CD4-positive, alpha-beta T cell (primary cell): ENCODE measurements at places on chromosomes 7 and 10.

- no peak for DNase-seq
Measured at GRCh38 chr10:28188526-28188925, 114.3 kb downstream of the MPP7 start.

DNA sequence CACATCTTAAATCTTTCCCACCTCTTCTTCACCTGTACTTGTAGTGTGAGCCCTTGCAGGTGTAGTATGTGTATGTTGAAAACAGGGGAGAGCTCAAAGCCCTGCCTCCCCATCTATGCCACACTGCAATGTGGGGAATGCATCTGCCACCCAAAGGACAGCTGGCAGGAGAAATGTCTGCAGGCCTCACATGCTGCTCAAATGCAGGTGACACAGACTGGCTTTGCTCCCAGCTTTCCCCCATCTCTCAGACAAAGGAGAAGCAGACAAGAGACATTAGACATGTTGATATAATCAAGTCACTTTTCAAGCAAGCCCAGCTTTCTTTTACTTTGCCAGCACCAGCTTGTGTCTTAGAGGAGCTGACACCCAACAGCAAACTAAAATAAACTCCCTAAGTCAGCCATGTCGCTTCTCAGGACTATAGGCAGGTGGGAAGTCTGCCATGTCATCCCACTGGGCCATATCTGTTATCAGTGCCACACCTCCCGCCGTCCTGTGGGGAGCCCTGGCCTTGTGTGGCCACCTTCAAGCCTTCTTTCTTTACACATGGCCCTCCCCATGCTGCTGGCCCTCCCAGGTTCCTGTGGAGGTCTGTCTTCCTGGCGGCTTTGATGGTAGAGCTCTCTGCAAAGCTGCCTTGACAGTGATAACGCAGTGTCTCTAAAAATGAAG is 102.1 kb downstream of the CXCL12 start:
- no peak for DNase-seq

- no peak for DNase-seq
Measured at GRCh38 chr7:3730276-3730675, 429.2 kb downstream of the SDK1 start.

- no peak for DNase-seq
Measured at GRCh38 chr7:38410056-38410455, 136.6 kb upstream of the TARP start.

GRCh38 chr7:4261601-4261960 is 420.5 kb upstream of the FOXK1 start:
- no peak for DNase-seq

DNA sequence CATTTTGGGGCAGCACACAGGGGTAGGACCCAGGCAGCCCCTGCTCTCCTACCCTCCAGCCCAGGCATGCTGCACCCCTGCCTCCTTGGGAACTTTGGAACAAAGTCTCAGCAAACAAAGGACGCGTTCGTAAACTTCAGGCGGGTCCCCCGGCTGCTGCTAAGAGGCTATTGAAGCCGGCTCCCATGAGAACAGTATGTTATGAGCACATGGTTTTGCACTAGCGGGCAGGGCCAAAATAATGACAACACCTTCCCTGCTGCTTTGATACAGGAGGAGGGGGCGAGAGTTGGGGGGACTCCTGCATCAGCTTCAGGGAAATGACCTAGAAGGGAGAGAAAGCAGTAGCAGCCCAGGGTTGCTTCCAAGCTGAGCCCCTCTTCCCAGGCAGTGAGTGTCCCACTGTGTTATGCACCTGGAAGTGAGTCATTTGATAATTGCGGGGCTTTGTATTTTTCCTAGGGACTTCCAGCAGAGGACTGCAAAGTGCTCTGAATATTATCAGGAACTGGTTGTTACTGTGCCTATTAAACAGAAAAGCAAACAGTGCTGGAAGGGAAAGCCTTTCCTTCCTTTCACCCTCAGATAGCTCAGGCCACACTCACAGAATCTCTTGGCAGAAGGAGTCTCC is 6.9 kb downstream of the ITPRIP start:
- DNase-seq: no peak

DNA sequence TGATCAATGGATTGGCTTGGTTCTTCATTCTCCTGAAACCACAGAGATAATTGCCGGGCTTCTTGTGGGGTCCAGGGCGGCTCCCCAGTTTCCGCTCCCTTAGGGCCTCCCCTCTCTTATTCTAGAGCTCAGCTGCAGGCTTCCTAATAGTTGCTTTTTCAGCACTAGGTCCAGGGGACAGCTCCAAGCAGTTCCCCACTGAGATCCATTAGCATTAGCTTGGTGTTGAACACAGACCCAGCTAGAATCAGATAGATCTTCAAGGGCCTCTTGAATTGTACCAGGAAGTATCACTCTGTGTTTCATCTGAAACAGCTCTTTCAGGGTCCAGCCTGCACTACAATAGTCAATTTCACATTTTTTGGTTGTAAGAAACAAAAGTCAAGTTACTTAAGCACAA is 238.7 kb downstream of the SEC23IP start:
- no peak for DNase-seq

DNA sequence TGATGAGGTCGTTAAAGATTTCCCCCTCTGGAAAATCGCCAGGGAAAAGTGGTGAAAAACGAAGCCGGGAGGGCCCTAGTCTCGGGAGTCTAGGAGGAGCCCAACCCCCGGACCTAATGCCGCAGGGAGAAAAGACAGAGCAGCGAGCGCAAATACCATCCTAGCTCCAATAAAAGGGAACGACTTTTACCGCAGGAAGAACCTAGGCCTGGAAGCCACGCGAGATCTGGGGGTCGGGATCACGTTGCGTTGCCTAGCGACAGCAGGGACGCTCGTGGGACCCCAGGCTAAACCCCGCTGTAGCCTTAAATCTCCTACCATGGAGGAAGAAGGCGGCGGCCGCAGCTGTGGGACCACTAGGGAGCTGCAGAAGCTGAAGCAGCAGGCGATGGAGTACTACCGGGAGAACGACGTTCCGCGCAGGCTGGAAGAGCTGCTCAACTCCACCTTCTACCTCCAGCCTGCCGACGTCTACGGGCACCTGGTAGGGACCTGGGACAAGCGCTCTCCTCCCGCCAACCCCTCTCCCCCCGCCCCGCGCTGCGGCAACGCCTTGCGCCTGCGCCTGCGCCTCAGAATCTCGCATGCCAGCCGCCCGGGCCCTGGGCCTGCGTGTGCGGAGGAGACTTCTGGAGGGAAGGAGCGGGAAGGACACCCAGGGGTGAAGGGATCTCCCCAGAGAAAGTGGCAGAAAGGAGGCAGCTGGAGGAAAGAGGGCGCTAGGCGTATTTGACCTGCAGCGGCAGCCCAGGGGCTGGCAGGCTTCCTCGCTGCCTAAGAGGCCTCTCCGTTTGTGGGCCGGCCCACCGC is at the start of gene ENO4:
Gene ENO4 (plus strand): TSS at position 252 of the 810 bp plus-strand sequence. CDS start 68 bp downstream, at position 320.
- no peak for DNase-seq

- no peak for DNase-seq
Measured at GRCh38 chr10:43943119-43943817, 294.6 kb upstream of the ZNF32 start.

DNA sequence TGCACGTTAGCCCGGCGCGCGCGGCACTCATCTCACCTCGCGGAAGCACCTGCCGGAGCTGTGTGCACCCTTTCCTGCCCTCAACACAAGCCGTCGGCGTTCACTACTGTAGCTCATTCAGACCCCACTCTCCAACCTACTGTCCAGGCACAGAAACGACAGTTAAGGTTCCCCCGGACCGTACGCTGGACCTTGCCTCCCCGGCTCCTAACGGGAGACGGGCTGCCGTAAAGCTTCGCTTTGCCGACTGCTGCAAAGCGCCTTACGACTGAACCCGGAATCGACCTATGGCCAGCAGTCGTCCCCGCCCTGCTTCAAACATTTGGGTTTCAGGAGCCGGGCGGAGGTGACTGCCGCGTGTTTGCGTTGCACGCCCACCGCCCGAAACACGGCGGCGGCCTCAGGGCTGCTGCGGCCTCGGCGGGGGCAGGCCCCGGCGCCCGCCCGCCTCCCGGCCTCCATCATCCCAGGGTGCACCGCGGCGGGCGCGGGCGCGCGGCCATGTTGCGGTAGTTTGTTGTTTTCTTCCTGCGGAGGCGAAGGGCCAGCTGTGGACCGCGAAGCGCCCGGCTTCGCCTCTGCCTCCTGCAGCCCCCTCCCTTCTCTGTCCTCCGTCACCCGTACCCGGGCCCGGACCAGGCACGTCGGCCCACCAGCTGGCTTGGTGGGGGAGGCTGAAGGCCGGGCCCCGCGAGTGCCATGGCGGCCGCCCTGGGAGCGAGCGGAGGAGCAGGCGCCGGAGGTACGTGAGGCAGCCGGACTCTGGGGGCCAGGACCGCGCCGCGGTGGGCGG is at the start of gene RBM33:
Gene RBM33 (plus strand): TSS at position 484 of the 793 bp plus-strand sequence. CDS start 216 bp downstream, at position 700.
- peak; percentile 87 for DNase-seq

GRCh38 chr10:95234951-95235350 is 40.9 kb downstream of the ACSM6 start:
- no peak for DNase-seq

DNA sequence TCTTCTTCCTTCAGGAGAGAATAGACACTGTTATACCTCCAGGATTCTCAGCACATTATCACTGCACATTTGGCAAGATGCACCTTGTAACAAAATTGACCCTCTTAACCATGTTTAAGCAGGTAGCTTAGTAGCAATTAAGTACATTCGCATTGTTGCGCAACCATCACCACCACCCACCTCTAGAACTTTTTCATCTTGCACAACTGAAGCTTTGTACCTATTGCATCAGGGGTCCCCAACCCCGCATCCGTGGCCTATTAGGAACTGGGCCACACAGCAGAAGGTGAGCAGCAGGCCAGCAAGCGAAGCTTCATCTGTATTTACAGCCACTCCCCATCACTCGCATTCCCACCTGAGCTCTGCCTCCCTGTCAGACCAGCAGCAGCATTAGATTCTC is 29.9 kb upstream of the SMURF1 start:
- DNase-seq: no peak

DNA sequence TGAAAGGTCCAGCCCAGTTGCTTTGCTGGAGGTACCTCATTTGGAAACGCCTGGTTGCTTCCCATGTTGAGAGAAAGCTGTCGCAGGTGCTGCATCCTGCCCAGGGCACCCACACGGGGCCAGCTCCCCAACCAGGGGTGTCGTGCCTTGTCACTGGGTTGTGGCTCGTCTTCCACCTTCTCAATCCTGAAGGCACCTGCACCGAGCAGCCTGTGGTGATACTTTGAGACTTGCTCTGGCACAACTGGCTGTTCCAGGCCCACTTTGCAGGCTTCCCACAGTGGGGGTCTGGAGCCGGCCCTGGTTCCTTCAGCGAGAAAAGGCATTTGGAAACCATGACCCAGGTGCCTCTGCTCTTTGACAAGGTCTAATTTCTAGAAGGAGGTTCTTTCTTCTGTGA is 197.3 kb upstream of the PPP2R2D start:
- no peak for DNase-seq

- no peak for DNase-seq
Measured at GRCh38 chr7:108284349-108285002, 154.3 kb upstream of the LAMB4 start.

DNA sequence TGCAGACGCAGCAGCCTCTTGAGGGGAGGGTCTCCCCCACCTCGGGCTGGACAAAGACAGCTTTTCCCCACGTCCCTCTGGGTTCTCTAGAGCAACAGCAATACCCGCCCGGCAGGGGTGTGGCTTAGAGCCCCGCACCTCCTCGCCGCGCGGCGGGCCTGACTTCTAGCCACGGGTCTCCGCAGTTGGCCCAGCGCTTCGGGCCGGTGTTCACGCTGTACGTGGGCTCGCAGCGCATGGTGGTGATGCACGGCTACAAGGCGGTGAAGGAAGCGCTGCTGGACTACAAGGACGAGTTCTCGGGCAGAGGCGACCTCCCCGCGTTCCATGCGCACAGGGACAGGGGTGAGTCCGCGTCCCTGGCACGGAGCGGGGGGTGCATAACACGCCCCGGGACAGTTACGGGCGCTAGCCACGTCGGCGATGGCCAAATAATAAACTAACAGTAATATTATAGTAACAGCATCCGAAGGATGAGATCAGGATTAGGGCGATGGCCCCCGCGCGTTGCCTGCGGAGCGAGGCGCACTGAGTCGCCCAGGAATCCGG is 1.2 kb downstream of the CYP2E1 start:
- DNase-seq: no peak

DNA sequence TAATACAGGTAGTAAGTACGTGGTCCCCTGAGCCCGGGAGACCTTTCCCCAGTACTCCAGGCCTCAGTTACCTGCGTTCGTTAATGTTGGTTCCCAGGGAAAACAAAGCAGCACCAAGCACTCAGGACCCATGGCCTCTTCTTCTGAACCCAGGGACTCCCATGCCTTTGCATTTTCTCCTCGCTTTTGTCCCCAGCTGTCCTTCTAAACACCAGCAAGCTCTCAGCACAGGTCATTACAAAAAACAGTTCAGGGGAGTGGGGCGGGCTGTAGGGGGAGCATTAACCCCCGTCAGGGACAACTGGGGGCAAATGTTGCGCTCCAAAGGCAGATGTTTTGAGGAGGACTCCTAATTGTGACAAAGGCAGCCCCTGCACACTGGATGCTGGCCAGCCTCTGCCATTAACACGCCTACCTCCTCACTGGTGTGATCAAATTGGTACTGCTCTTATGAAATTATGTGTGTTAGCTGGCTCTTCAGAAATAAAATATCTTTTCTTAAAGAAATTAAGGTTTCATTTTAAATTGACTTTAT is 80.5 kb upstream of the LRGUK start:
- no peak for DNase-seq

GRCh38 chr10:87720665-87721064 is 61.0 kb downstream of the PAPSS2 start:
- DNase-seq: no peak

- DNase-seq: no peak
Measured at GRCh38 chr7:7651479-7651878, 10.9 kb downstream of the UMAD1 start.

- DNase-seq: no peak
Measured at GRCh38 chr7:80736371-80737125, 98.1 kb downstream of the CD36 start.

- no peak for DNase-seq
Measured at GRCh38 chr7:77982926-77983550, 184.5 kb downstream of the PHTF2 start.

- no peak for DNase-seq
Measured at GRCh38 chr10:22669163-22669711, 45.1 kb downstream of the PIP4K2A start.

DNA sequence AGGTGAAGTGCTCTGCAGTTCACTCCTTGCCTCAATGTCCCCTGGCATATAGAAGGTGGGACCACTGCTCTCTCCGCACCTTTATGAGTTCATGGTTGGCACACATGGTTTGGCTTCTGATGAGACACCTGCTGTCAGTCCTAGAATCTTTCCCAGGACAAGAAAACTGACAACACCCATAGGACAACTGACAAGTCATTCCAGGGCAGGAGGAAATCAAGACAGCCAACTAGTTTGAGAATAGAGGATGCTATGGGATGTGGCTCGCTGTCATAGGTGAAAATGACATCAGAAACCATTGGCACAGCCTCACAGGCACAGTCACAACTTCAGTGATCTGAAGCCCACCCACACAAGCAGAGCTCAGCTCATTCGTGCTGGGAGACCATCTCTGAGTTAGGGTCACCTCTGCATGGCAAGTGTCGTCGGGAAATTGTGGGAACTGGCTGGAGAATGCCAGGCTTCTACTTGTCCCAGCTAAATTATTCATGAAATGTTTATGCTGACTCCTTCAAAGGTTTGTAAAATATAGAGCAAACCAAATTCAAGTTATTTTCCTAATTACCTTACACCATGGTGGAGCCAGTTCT is 762.4 kb downstream of the GRID1 start:
- no peak for DNase-seq

- no peak for DNase-seq
Measured at GRCh38 chr7:158354861-158355260, 232.8 kb downstream of the PTPRN2 start.

GRCh38 chr7:44087911-44088838 is 5.8 kb upstream of the POLM start:
- DNase-seq: no peak

- DNase-seq: no peak
Measured at GRCh38 chr10:79063071-79063491, 5.7 kb upstream of the ZMIZ1 start.

- no peak for DNase-seq
Measured at GRCh38 chr7:80464211-80464610, 47.7 kb downstream of the GNAT3 start.
